ENCODE measurements at places on chromosomes 13 and 19.

- no peak for DNase-seq
Measured at GRCh38 chr13:26623125-26623524, 65.6 kb downstream of the WASF3 start.

DNA sequence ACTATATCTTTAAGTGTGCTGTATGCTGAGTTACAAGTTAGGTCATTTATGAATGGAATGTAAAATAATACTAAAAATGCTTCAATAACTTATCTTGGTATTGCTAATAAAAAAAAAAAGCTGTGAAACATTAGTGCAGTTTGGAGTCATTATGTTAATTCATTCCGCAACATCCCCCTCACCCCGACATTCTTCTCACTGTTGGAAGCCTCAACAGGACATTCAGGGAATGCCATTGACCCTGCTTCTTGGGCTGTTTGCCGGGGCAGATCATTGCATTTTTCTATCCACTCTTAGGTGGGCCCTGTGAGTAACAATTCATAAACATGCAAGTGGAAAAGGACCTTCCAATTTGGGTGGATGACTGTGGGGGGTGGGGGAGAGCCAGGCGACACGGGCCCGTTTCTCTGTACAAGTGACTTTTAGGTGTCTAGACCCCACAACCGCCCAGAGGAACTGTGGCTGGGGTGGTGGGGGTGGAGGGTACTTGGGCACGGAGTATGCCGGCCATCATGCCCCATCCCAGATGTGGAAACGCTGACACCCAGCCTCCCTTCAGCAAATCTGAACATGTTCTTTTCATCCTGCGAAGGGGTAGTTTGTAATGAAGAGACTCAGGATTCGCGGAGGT is 185.9 kb downstream of the ZNF536 start:
- no peak for DNase-seq

GRCh38 chr19:33334271-33334670 is 31.9 kb upstream of the CEBPA start:
- no peak for DNase-seq

GRCh38 chr19:2337329-2337707 is 8.8 kb downstream of the SPPL2B start:
- DNase-seq, result peak; percentile 76

GRCh38 chr19:35712567-35713505 is 5.0 kb upstream of the KMT2B start:
- no peak for DNase-seq

GRCh38 chr13:95813139-95813538 is 136.2 kb downstream of the DNAJC3 start:
- no peak for DNase-seq

GRCh38 chr13:113220877-113221276 is 11.5 kb downstream of the CUL4A start:
- no peak for DNase-seq

DNA sequence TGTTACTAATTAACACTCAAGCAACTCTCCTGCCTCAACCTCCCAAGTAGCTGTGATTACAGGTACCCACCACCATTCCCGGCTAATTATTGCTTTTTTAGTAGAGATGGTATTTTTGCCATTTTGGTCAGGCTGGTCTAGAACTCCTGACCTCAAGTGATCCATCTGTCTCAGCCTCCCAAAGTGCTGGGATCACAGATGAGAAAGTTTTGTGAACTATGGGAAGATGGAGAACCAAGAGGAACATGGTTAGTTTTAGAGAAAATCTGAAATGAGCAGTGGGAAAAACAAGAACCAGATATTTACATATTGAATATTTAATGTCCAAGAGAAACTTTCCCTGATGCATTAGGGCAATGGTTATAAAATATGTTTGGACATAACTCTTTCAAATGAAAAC is 863.6 kb upstream of the MIR17HG start:
- DNase-seq, result no peak

Data from right kidney (tissue), 9 donors.